Cortex of kidney (tissue), 1 donor: ENCODE measurements at places on chromosomes 4 and X.

DNA sequence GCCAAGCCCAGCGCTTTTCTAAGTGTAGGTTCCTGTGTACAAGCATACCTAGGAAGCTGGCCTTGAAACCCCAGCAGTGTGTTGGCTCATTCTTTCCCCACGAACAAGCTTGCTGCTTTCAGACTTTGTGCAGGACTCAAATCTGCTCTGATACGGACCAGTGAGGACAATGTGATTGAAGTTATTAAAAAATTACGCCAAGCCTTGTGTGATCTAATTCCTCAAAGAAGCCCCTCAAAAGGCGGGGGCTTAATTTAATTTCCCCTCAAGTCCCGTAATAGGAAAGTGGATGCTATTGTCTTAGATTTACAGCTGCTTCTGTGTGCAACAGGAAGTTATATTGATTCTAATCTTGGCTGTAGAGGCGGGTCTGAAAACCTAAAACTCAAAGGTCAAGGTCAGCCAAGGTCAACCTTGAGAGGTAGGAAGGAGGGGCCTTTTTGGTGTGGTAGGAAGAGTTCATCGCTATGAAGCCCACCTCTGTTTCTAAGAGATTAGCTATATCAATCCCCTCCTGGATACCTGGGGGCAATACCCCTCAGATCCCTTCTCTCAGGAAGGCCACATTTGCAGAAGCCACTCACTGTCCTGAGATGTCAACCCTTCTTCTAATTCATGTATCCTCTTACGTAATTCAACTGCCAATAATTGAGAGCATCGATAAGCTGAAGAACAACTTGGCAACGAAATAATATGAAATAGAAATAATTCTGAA, 45.1 kb downstream of the TBC1D9 start:
- no peak for DNase-seq

DNA sequence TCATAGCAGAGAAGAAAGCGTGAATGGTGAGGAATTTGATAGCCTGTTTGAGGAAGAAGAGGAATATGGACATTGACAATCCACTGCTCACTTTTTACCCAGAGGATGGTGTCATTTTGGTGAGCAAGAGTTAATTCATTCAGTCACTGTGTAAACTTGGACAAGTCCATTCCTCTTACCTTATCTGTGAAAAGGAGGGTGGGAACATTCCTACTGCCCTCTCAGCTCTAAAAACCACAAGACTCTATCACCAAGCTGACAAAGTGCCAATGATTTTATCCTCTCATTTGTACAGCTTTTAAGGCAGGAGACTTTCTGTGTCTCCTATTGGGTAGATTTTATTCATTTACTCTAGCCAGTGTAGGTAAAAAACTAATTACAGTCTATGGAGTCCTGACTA, 103.8 kb downstream of the LUZP4 start:
- no peak for DNase-seq

GRCh38 chrX:13607996-13608365, 38.6 kb downstream of the EGFL6 start:
- DNase-seq: no peak

- DNase-seq: no peak
These were observed 54.6 kb downstream of the PROM1 start for GRCh38 chr4:16029262-16029661.

DNA sequence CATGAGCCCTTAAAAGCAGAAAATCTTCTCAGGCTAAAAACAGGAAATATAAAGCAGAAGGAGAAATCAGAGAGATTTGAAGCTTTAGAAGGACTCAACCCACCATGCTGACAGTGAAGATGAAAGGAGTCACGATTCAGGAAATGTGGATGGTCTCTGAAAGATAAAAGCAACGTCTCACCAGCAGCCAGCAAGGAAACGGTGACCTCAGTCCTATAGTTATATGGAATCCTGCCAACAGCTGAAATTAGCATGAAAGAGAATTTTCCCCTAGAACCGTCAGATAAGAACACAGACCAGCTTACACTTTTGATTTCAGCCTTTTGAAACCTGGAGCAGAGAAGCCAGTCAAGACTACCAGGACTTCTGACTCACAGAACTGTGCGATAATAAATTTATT, 715.7 kb upstream of the HTR2C start:
- DNase-seq: no peak

- no peak for DNase-seq
These were observed 209.5 kb upstream of the LNX1 start for GRCh38 chr4:53800741-53801140.
